ENCODE measurements at places on chromosomes 11 and 22.
A peak's percentile ranks its signal among the peaks of the same experiment; 100 is the strongest.

GRCh38 chr11:22920939-22921565 is 60.8 kb upstream of the CCDC179 start:
- DNase-seq: peak; percentile 3

DNA sequence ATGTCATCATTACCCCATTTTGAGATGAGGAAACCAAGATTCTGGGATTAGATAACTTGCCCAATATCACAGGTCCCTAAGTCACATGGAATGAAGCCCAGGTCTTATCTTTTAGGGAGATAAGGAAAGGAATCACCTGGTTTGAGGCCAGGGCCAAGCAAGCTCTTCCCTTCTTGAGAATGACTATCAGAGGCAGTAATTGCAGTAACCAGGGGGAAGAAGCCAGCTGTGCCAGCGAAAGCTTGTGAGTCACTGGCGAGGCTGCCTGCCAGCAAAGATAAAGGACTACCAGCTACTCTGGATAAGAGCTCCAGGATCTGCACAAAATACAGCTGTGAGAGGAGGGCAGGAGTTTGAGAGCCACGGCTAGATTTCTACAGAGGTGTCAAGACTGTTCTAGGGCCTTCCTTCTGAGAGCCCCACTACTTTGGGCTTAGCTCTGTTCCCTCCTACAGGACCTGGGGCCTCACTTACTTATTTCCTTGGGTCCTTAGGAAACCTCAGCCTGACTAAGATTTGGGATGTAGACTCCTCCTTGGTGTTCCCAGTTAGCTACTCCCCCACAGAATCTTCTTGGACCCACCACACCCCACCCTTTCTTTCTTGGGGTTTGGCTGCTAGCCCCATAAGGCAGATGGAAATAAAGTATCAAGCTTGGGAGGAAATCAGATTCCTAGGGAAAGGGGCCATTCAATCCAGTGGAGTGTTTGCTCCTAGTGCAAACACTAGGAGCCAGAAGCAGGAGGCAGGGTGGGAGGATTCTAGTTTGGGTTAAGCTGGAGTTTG is 9.7 kb upstream of the CCKBR start:
- peak; percentile 38 for DNase-seq

DNA sequence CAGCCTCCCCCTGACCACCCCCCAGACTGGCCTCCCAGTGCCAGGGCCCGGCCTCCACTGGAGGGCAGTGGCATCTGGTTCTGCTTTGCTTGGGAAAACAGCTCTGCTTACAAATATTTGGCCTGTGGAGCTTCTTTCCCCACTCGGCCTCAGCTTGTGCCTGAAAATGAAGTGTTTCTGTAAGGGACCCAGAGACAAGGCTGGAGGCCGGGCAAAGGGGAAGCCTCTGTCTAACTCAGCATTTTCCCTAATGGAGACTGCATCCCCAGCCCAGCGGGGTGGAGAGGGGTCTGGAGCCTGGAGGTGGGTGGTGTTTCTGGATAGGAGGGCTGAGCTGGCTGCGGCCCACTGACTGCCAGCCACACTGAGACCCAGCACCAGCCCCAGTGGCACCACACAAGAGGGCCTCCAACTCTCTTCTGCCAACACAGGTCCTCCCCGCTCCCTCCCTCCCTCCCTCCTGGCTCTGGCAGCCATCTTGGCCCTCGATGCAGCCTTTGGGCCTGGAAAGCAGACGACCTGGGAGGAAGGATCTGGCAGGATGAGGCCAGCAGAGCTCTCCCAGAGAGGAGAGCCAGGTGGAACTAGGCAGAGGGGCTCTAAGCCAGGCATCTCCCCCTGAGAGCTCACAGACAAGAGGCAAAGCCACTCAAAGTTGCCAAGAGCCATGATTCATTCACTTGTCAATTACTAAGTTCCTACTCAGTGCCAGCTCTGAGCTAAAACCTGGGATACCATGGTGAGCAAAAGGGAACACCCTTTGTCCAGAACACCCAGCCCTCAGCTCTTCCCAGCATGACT is 77.1 kb upstream of the CD82 start:
- no peak for DNase-seq

DNA sequence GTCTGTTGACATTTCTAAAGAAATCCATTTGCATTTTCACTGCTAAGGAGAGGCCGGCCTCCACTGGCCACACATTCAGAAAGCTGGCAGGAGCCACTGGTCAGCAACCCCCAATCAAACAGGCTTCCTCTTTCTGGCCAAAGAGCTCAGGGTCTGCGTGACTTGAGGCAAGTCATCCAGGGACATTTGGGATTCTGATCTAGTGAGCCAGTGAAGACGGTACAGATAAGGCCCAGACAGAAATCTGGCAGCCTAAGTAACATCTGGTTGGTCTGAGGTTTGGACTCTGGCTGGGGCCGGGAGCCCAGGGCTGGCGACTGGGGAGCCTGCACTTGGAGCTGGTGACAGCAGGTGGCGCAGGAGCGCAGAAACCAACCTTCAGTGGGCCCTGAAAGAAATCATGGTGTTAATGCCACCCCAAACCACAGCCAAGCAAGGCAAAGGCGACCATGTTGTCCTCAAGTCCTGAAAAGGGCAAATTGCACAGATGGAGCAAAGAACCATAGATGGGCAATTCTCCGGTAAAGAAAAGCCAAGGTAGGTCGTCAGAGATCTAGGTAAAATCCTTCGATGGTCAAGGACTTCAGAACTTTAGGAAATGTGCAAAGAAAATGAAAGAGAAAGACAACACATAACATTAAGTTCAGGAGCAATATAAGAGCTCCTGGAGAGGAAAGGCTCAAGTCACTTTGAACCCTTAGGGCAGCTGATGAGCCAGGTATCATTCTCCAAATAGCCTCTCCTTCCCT is 99.4 kb upstream of the BLID start:
- DNase-seq: no peak

GRCh38 chr11:50080256-50080655 is 47.6 kb downstream of the OR4C45 start:
- no peak for DNase-seq

Data from epithelial cell of proximal tubule (primary cell).